Thymus (tissue), 14 donors: ENCODE measurements at places on chromosomes 6 and 20. TPM values are rescaled to one million over a fixed set of nuclear protein-coding genes. Genes with fewer than 3 reads are reported as not detected.

The MYB gene
- total RNA-seq = 84.7 TPM

GRCh38 chr6:9515633-9516606, 899.0 kb downstream of the TFAP2A start:
- H3K4me3 ChIP-seq = no peak overlapping the region
- no peaks in the 10 kb centered on the region for H3K4me1 ChIP-seq
- H3K36me3 ChIP-seq = no peaks in the 10 kb centered on the region
- H3K27ac ChIP-seq = no peak overlapping the region
- no peaks in the 10 kb centered on the region for H3K27me3 ChIP-seq

DNA sequence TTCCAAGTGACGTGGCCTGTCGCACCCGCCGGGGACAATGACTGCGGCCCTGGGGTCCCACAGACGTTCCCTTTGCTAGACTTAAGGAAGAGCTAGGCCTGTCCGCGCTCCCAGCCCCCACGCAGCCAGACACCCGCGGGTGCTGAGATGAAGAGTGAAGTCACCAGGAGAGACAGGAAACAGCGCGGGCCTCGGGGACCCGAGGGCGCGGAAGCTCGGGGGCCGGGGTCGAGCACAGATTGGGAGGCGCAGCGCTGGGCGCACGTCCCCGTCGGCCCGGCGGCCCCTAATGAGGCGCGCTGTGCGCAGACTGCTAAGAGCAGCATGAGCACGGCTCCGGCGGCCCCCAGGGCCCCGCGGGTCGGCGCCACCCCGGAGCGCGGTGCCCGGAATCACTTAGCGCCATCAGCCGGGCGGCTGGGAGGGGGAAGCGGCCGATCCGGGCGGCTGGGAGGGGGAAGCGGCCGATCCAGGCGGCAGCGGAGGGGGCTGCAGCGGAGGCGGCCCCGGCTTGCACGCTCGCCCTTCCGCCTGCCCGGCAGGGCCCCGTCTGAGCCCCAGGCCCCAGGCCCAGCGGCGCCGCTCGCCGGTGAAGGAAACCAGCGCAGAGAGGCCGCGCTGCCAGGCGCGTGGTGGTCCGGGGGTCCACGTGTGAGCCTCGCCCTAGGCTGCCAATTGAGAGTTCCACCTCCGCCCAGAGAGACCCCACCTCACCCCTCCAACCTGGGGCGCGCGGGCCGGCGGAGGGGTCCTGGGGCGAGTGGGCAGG, 8.3 kb upstream of the AVP start:
- H3K27me3 ChIP-seq = peaks cover 38% of the 10 kb centered on the region
- peaks cover 10% of the 10 kb centered on the region for H3K4me1 ChIP-seq
- no peak for DNase-seq

The RAET1L gene
- 0.28 TPM for total RNA-seq

DNA sequence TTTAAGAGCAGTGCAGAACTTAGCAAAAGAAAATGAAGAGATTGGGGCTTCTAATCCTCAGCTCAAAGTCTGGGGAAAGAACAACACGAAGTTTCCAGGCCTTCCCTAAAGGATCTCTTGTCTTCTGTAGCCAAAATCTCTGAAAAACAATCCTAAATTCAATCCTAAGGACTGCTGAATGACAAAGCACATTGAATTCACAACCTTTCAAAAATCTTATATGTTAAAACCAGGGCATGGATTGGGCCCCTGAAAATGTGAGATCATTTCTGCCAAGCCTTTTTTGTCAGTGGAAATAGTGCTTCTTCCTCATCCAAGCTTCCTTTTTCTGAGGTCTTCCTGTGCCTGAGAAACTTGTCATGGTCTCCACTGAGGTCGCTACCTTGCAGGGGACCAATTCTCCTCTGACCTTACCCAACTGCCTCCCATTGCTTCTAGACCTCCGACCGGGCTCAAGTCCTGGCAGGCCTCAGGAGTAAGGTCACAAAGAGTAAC, 126.2 kb upstream of the ARID1B start:
- DNase-seq = no peak
- H3K4me1 ChIP-seq = no peaks in the 10 kb centered on the region
- H3K4me3 ChIP-seq = no peak overlapping the region
- no peak overlapping the region for H3K27ac ChIP-seq

- no peak for DNase-seq
- no peaks in the 10 kb centered on the region for H3K4me1 ChIP-seq
- H3K36me3 ChIP-seq = no peaks in the 10 kb centered on the region
- H3K27ac ChIP-seq = no peak overlapping the region
- H3K4me3 ChIP-seq = no peak overlapping the region
Observed at GRCh38 chr6:105562027-105562426, 159.1 kb upstream of the PREP start.

- no peak overlapping the region for H3K4me3 ChIP-seq
- no peak overlapping the region for H3K27ac ChIP-seq
- no peaks in the 10 kb centered on the region for H3K36me3 ChIP-seq
- no peaks in the 10 kb centered on the region for H3K27me3 ChIP-seq
- H3K4me1 ChIP-seq = no peaks in the 10 kb centered on the region
Observed at GRCh38 chr20:51728737-51729136, 39.5 kb downstream of the ATP9A start.

The ERVFRD-1 gene
- total RNA-seq = 0.14 TPM

- H3K4me1 ChIP-seq = no peaks in the 10 kb centered on the region
- DNase-seq = no peak
- no peaks in the 10 kb centered on the region for H3K27me3 ChIP-seq
- no peaks in the 10 kb centered on the region for H3K36me3 ChIP-seq
Observed at GRCh38 chr6:55100686-55101085, 73.6 kb upstream of the HCRTR2 start.

- H3K27ac ChIP-seq = no peak overlapping the region
- H3K27me3 ChIP-seq = no peaks in the 10 kb centered on the region
- DNase-seq = no peak
- no peaks in the 10 kb centered on the region for H3K4me1 ChIP-seq
- no peaks in the 10 kb centered on the region for H3K36me3 ChIP-seq
Observed at GRCh38 chr20:18811904-18812303, 1.7 kb upstream of the SCP2D1 start.

- H3K4me1 ChIP-seq = no peaks in the 10 kb centered on the region
- DNase-seq = no peak
- H3K27me3 ChIP-seq = peaks cover 21% of the 10 kb centered on the region
Observed at GRCh38 chr20:57748601-57749130, 38.9 kb upstream of the PMEPA1 start.

- H3K4me1 ChIP-seq = no peaks in the 10 kb centered on the region
- H3K4me3 ChIP-seq = no peak overlapping the region
- DNase-seq = no peak
- H3K27me3 ChIP-seq = no peaks in the 10 kb centered on the region
Observed at GRCh38 chr6:36000451-36000850, 24.0 kb downstream of the SLC26A8 start.

- H3K27me3 ChIP-seq = no peaks in the 10 kb centered on the region
Observed at GRCh38 chr6:7986219-7986618, 75.6 kb upstream of the TXNDC5 start.

DNA sequence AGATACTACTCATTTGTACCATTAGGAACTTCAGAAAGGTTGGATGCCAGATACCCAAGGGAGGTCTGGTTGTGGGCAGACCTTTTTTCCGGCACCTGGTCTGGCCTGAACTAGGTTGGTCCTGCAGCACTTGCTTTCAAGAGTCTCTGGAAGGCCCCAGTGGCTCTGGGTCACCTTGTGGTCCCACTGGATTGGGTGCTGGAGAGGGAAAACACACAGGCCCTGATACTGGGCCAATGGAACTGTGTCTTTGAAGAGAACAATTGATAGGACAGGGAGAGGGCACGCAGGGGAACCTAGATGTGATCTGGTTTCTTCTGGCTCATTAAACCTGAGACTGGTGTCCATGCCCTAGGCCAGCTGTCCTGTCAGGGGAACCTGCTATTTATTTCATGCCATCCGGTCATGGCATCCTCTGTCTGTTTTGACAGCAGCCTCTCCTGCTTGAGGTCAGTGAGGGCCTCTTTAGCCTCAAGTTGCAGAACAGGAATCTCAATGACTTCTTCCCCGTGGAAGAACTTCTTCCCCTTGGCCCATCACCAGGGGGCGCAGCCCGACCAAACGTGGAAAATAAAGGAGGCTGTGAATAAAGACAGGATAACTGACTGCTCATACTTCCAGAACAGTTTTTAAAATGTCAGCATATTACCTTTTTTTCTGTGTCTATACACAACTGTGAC, 25.0 kb downstream of the TAF8 start:
- no peaks in the 10 kb centered on the region for H3K27me3 ChIP-seq
- no peak overlapping the region for H3K27ac ChIP-seq
- DNase-seq = no peak
- no peaks in the 10 kb centered on the region for H3K4me1 ChIP-seq

GRCh38 chr6:25851961-25852360, 20.1 kb upstream of the SLC17A1 start:
- no peak overlapping the region for H3K4me3 ChIP-seq
- H3K27ac ChIP-seq = no peak overlapping the region
- H3K36me3 ChIP-seq = no peaks in the 10 kb centered on the region
- DNase-seq = no peak
- H3K4me1 ChIP-seq = no peaks in the 10 kb centered on the region

GRCh38 chr20:7146552-7147219, 379.2 kb downstream of the BMP2 start:
- no peak overlapping the region for H3K27ac ChIP-seq
- no peaks in the 10 kb centered on the region for H3K4me1 ChIP-seq
- no peaks in the 10 kb centered on the region for H3K36me3 ChIP-seq

GRCh38 chr6:121865811-121866210, 430.4 kb downstream of the GJA1 start:
- H3K4me3 ChIP-seq = no peak overlapping the region
- H3K27ac ChIP-seq = no peak overlapping the region
- no peaks in the 10 kb centered on the region for H3K36me3 ChIP-seq
- no peaks in the 10 kb centered on the region for H3K27me3 ChIP-seq
- DNase-seq = no peak

DNA sequence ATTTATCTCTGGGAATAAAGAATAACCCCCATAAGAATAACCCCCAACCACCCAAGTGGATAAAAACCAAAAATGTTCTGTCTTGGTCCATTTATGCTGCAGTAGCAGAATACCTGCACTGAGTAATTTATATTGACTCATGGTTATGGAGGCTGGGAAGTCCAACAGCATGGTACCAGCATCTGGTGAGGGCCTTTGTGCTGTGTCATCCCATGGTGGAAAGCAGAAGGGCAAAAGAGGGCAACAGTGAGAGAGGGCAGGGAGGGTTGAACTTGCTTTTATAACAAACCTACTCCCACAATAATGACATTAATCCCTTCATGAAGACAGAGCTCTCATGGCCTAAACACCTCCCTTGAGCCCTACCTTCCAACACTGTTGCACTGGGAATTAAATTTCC, 133.7 kb downstream of the ERMARD start:
- no peaks in the 10 kb centered on the region for H3K27me3 ChIP-seq
- no peaks in the 10 kb centered on the region for H3K36me3 ChIP-seq
- no peak for DNase-seq
- H3K4me1 ChIP-seq = no peaks in the 10 kb centered on the region
- H3K4me3 ChIP-seq = no peak overlapping the region
- no peak overlapping the region for H3K27ac ChIP-seq

GRCh38 chr6:72636786-72637185, 14.9 kb downstream of the KCNQ5 start:
- H3K4me3 ChIP-seq = no peak overlapping the region
- no peaks in the 10 kb centered on the region for H3K36me3 ChIP-seq
- H3K27me3 ChIP-seq = no peaks in the 10 kb centered on the region
- H3K4me1 ChIP-seq = no peaks in the 10 kb centered on the region
- H3K27ac ChIP-seq = no peak overlapping the region

GRCh38 chr20:22490287-22491193, 93.8 kb downstream of the FOXA2 start:
- peaks cover 4% of the 10 kb centered on the region for H3K27me3 ChIP-seq
- H3K27ac ChIP-seq = no peak overlapping the region
- DNase-seq = no peak

The UBR2 gene
- total RNA-seq = 22.7 TPM

The DCDC2 gene
- total RNA-seq = 0.19 TPM

GRCh38 chr6:166572370-166573261, 13.9 kb downstream of the RAMACL start:
- H3K4me3 ChIP-seq = no peak overlapping the region
- no peaks in the 10 kb centered on the region for H3K4me1 ChIP-seq
- H3K36me3 ChIP-seq = no peaks in the 10 kb centered on the region
- H3K27ac ChIP-seq = no peak overlapping the region
- no peak for DNase-seq

DNA sequence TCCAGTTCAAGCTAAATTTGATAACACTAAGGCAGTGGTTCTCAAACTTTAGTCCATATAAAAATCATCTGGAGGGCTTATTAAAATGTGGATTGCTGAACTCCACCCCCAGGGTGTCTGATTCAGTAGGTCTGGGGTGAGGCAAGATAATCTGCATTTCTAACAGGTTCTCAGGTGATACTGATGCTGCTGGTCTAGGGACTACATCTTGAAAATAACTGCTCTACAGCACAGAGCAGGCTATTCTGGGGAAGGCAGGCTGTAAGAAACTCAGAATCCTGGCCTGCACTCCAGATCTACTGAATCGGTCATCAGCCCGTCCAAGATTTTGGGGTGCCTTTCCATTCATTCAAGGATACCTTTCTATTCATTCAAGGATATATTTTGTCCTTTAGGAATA, 11.5 kb downstream of the CALHM5 start:
- H3K27ac ChIP-seq = no peak overlapping the region
- no peaks in the 10 kb centered on the region for H3K27me3 ChIP-seq
- DNase-seq = no peak

DNA sequence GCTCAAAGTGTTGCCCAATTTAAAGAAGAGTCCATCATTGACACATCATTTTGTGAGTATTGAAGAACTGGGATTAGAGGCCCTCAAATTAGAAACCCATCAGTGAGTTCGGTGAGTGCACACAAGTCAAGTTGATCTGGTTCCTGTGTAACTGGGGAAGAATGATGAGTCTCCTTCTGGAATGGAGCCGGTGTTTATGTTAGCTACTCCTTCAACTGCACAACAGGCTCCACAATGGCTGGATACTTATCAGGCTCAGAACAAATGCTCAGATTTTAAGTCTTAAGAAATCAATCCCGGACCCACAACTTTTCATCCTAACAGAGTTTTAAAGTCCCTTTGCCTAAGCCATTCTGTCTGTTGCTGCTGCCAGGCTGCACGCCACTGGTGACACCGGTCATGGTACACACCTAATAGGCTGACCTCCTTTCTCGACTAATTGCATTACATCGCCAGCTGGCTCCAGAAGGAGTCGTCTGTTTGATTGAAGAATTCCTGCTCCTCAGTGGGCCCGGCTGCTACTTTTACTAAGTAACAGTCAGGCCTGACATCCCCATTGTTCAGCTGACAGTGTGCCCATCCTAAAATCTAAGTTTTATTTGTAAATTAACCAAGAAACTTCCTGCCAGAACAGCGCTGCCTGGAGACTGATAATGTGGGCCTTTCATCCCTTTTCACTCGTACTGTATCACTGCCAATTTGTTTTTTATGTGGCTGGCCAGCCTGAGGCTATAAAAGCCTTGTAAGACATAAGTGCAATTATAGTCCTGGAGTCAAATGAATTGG, 130.4 kb downstream of the INSM1 start:
- H3K27ac ChIP-seq = no peak overlapping the region
- DNase-seq = no peak
- H3K4me1 ChIP-seq = no peaks in the 10 kb centered on the region
- H3K4me3 ChIP-seq = no peak overlapping the region
- H3K27me3 ChIP-seq = no peaks in the 10 kb centered on the region

The KHDC1 gene
- total RNA-seq = 2.3 TPM
